ENCODE measurements at places on chromosomes 3 and 15.
A peak's percentile ranks its signal among the peaks of the same experiment; 100 is the strongest.

GRCh38 chr15:45715528-45715927 is 80.7 kb downstream of the SQOR start:
- peak; percentile 21 for DNase-seq

DNA sequence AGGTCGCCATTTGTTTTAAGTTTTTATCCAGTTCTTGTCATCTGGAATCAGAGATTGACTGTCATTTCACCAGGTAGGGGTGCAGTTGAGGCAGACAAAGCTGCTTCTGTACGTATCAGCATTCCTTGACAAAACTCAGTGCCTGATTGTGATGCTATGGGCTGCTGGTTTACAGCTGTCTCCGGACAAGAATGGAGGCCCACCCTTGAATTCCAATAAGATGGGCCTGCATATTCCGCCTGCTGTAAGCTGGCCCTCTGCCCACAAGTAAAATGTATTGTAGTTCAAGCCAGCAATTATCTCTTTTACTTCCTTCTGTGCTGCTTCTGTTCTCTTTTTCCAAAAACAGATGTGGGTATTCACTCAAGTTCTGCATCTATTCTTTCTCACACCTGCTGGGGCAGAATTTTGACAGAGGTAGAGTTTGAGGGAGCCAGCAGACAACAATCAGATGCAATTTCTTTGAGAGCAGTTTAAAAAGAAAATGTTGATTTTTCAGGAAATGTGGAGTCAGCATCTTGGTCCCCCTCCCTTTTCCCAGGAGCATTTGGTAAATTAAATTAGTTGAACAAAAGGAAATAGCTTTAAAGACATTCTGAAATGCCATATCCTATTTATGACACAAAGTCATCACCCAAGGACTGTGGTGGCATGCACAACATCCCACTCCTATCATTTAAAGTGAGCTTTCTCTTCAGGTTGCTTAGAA is 53.5 kb downstream of the IQCH start:
- DNase-seq: no peak

GRCh38 chr3:70090322-70090913 is 90.9 kb downstream of the SAMMSON start:
- peak; percentile 40 for DNase-seq

DNA sequence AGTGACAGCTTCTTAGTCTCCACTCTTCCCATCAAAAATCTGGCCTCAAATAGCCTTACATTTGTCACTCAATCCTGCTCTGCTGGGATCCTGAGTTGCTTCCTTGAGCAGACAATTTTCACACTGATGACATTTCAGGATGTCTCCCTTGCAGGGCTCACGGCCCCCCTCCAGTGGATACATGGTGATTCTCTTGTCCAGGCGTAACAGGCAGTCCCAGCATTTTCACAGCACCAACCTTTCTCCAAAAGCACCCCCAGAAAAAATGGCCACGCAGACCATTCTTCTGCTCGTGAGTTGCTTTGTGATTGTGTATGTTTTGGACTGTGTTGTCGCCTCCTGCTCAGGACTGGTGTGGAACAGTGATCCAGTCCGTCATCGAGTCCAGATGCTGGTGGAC is 47.4 kb upstream of the WNT7A start:
- no peak for DNase-seq

DNA sequence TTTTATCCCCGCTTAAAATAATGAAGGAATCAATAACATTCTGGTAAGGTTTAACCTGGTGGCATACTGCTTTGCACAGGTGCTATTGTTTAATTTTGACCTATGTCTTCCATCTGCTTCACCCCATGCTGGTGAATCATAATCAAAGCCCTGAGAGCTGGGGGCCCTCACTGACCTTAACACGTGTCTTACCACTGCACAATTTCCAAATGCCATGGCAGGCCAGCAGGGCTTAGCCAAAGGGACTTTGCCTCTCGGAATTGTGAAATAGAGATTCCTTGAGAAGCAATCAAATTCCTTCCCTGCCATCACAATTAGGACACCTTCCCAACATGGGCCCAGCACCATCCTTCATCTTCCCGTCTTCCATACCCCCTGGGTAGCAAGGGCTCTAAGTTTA is 242.6 kb upstream of the THBS1 start:
- DNase-seq: no peak

- DNase-seq: no peak
Measured at GRCh38 chr15:83099290-83099689, 8.2 kb upstream of the TM6SF1 start.

GRCh38 chr15:78048628-78048920 is 28.9 kb downstream of the TBC1D2B start:
- no peak for DNase-seq

- no peak for DNase-seq
Measured at GRCh38 chr3:138394686-138395085, 39.7 kb upstream of the ESYT3 start.

- peak; percentile 73 for DNase-seq
Measured at GRCh38 chr3:146166415-146166821, 5.4 kb upstream of the PLOD2 start.

DNA sequence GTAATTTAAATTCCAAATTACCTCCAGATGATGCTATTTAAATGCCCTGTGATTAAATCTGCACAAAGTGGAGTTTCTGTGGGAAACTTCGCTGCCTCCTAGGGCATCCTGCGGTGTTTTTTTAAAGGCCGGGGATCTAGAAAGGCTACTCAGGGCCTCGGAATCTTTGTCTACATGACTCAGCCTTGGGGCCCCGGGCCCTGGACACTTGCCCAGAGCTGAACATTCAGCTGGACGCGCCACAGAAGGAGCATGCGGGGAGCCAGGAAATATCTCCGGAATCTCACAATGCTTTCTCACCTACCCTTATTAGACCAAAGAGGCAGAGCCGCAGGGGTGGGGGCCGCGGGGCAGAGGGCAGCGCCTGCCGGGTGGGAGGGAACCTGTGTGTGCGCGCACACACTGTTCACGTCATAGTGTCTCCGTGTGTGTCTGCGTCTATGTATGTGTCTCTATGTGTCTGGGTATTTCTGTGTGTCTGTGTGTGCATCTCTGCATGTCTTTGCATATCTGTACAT is 145.5 kb upstream of the TPM1 start:
- peak; percentile 100 for DNase-seq

DNA sequence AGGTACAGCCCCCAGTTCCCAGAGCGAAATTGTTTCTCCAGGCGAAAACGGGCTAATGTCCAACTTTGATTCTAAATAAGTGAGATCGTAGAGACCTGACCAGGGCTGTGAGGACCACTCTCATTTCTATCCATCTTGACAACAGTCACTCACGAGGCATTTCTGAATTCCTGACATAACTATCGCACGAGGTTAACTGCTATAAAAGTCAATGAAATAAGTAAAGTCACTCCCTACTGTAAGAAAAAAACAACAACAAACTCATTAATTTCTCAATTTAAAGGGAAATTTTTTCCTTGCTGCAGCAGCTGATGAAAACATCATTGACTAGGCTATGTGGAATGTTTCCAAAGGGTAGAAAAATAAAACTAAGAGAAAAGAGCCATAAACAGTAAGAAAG is 69.1 kb downstream of the GREM1 start:
- no peak for DNase-seq

DNA sequence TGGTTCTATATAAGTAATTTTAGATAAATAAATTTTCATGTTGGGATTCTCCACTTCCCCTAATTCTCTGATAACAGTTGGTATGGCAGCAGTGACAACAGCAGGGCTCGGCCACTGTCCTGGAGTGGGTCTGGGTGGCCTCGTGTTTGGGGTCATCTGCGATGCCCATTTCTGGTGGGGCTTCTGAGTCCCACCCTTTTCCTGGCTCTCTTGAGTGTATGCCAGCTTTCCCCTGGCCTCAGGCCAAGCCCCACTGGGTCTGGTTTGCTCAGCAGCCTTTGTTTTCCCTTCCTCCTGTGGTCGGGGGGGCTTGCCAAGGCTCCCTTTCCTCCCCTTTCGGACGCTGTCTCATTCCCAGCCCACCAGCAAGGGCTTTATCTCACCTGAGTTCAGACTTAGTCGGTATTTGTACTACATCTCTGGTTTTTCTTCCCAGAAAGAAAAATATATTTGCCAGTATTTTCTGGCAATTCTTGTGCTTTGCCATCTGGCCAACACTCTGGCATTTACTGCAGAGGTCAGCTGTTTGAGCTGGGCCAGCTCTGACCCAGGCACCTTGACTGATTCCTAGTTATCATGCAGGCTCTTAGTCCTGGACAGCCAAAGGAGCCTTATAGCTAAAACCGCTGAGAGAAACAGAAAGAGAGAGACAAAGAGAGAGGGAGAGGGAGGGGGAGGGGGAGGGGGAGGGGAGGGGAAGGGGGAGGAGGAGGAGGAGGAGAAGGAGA is 35.2 kb downstream of the MYZAP start:
- DNase-seq: no peak

GRCh38 chr15:68783226-68784058 is 37.3 kb downstream of the ANP32A start:
- no peak for DNase-seq

- DNase-seq: no peak
Measured at GRCh38 chr3:38580450-38581382, 68.8 kb downstream of the SCN5A start.

GRCh38 chr3:172153335-172153861 is 114.0 kb downstream of the FNDC3B start:
- DNase-seq: peak; percentile 99

GRCh38 chr3:38834110-38834509 is 18.1 kb upstream of the SCN10A start:
- peak; percentile 92 for DNase-seq

DNA sequence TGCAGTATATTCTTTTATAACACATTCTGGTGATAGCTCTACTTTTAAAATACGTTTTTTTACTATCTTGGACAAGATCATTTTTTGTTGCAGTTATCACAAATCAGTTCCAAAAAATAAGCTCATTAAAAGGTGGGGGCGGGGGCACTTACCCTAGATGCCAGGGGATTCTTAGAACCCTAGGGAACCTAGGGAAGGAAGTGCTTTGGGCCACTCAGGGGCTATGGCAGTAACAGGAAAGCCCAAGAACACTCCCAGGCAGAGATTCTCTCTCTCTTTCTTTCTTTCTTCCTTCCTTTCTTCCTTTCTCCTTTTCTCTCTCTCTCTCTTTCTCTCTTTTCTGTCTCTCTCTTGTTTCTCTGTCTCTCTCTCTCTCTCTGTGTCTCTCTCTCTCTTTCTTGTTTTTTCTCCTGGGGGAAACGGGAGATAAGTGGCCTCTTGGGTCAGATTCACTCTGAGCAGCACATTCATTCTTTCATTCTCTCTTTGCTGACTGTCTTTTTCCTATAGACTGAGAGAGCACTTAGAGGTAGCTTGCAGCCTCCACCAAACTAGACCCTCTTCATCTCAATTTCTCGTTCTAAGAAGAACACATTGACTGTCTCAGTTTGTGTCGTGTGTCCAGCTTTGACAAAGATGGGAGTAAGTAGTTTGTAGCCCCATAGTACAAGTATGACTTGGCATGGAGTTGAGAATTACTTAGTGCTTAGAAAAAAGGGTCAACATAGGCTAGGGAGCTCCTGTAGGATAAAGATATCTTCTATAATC is 16.6 kb downstream of the SCAANT1 start:
- no peak for DNase-seq

GRCh38 chr3:155664925-155665695 is 79.8 kb downstream of the PLCH1 start:
- peak; percentile 89 for DNase-seq

DNA sequence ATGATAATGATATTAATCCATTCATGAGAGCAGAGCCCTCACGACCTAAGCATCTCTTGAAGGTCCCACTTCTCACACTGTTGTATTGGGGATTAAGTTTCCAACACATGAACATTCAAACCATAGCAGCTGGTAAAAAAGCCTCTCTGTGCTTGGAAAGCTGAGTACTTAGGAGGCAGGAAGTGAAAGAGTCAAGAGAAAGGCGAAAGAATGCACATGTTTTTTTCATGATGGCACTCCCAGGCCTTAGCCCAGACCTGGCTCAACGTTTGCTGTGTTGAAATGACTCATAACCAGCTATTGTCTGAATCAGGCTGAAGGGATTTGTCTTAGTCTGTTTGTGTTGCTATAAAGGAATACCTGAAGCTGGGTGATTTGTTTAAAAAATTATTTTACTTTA is 84.4 kb upstream of the RGMA start:
- DNase-seq: peak; percentile 68

DNA sequence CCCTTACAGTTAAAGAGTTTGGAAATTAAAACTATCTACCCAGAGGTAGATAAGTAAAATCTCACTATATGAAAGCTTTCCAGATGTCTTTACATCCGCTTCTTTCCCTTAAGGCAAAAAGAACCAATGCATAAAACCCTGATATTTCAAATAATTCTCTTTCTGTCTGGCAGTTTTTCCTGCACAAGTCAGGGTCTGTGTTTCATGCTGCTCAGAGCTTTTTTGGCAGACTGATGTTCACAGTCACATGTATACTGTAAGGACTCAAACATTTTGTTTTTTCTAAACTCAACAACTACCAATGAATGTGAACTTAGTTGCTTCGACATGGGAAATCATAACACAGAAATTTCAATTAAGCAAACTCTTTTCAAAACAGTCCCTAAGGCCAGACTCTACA is 988.4 kb downstream of the EPHA3 start:
- DNase-seq: no peak

GRCh38 chr3:45240292-45240691 is 14.2 kb upstream of the TMEM158 start:
- DNase-seq: no peak

- peak; percentile 5 for DNase-seq
Measured at GRCh38 chr3:195458316-195458717, 15.5 kb upstream of the ACAP2 start.

GRCh38 chr3:106530367-106530766 is 661.6 kb upstream of the CBLB start:
- no peak for DNase-seq

- no peak for DNase-seq
Measured at GRCh38 chr3:17411157-17411877, 331.1 kb downstream of the TBC1D5 start.

- no peak for DNase-seq
Measured at GRCh38 chr15:100500226-100500990, 28.3 kb downstream of the CERS3 start.

DNA sequence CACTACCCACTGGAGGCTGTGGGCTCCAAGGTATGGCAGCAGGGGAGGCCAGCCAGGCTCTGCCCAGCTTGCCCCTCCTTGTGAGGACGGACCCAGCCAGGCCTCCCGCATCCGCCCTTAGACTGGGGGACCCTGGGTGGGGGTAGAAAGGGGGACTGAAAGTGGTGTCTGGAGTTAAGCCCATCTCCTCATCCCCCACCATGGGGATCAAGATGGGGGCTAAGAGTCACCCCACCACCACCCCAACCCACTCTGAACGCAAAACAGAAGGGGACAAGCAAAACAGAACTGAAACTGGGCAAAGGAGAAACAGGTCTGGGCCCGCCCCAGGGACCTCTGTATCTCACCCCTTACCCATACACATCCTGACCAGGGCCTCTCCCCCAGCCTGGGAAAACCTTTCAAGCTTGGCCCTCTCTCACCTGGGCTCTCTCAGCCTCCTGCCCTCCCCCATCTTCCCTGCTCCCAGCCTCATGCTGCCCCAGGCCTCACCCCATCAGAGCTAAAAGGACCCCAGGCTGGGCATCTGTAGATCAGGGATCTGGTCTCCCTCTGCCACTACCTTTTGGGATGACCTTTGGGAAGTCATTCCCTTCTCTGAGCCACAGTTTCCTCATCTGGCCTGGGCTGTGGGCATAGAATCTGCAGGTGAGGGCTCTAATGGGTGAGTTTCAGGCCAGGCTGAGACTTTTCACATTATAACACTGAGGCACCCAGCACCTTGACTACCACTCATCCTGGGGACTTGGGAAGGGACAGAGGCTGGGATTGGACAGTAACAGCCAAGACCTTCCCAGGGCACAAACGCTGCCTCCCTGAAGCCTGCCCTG is 30.0 kb upstream of the CYP11A1 start:
- no peak for DNase-seq

Measured in astrocyte of the spinal cord (primary cell).